NCI-H460 (cell line): ENCODE measurements at places on chromosomes 3 and 15. TPM values are rescaled to one million over a fixed set of nuclear protein-coding genes. Genes with fewer than 3 reads are reported as not detected.

DNA sequence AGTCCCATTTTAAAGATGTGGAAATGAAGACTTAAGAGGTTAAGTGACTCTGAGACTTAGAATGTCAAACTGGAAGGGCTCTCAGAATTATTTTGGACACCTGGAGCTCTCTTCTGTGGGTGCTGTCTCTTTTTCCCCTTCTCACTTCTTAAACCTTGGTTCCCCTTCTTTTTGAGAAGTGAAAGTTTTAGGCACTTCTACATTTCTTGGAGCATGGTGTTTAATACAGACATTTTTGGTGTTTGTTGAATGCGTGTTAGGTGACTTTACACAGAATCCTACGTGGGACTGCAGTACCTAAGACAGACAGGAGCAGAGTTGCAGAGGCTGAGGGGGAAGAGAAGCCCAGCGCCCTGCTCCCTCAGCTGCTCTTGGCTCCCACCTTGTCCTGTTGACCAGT, 133.3 kb downstream of the MDFIC2 start:
- no peak for DNase-seq

GRCh38 chr3:59553076-59553475, 503.3 kb upstream of the CFAP20DC start:
- no peak for DNase-seq

- no peak for DNase-seq
Measured at GRCh38 chr15:62324382-62324781, 159.3 kb upstream of the C2CD4B start.

GRCh38 chr3:25289156-25289555, 138.9 kb upstream of the RARB start:
- no peak for DNase-seq

Gene CALML4
- total RNA-seq: 5.8 and 6.8 TPM in 2 replicates

Gene TLR9
- not detected in 2 replicates for total RNA-seq
